Stimulated activated CD4-positive, alpha-beta T cell treated with anti-CD3 and anti-CD28 coated beads, Interleukin-12 subunit alpha, Interleukin-12 subunit beta, amount 100 ng/mL, for 24 hours (primary cell): ENCODE measurements at places on chromosomes 12 and 14.
A peak's percentile ranks its signal among the peaks of the same experiment; 100 is the strongest.

DNA sequence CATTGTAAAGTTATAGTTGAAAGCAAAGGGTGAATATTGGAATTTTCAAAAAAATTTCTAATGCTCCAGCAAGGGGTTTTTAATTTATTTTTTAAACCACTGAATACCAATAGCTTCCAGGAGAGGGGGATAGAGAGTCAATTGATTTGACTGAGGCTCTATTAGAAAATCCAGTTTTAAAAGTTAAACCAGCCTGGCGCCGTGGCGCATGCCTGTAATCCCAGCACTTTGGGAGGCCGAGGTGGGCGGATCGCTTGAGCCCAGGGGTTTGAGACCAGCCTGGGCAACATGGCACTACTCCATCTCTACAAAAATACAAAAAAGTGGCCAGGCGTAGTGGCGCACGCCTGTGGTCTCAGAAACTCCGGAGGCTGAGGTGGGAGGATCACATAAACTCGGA lies 150.1 kb downstream of the SLC38A4 start:
- DNase-seq: no peak

DNA sequence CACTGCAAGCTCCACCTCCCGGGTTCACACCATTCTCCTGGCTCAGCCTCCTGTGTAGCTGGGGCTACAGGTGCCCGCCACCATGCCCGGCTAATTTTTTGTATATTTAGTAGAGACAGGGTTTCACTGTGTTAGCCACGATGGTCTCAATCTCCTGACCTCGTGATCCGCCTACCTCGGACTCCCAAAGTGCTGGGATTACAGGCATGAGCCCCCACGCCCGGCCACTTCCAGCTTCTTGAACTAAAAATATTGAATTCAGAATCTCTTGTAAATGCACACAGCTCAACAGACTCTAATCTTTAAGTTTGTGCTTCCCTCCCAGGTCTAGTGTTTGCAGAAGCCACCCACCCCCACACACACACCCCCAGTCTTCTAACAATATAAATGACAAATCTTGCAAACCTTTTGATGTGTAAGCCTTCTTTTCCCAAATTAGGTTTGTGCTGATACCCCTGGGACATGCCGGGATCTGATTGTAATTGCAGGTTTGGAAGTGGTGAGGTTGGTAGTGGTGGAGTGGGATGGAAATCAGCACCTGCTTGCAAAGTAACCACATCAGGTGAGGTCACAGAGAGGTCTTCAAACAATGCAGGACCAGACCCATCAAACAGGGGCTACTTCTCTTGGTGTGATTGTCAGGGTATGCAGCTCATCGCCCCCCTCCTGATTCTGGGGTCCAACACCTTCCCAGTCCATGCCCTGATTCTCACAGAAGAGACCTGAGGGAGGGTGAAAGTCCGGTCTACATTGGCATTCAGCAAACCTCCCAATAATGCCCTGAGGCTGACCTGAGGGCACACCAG lies 51.4 kb upstream of the GPR132 start:
- no peak for DNase-seq

- DNase-seq: no peak
These were observed 2.3 kb downstream of the DLK1 start for GRCh38 chr14:100728962-100729361.

GRCh38 chr14:22164616-22165015 lies 424.4 kb downstream of the DAD1 start:
- DNase-seq: no peak

DNA sequence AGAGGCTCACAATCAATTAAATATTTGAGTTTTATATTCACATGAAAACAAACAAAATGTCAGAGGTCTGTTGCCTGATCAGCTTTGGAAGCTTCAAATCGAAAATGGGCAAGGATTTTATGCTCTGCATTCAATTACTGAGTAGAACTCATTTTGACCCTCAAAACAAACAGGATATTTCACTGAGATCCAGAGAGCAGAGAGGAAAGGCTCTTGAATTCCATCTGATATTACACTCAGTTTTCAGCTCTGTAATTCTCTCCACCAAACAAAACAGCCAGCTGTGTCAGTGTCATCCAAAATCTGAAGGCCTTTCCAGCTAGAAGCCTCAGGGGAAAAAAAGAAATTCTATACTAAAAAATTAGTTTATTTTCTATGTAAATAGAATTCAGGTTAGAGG lies 128.6 kb upstream of the FLRT2 start:
- no peak for DNase-seq

- DNase-seq: no peak
These were observed 7.4 kb downstream of the LRP1-AS start for GRCh38 chr12:57139796-57140649.

GRCh38 chr14:21097636-21098075 lies 799 bp downstream of the ZNF219 start:
- no peak for DNase-seq

GRCh38 chr12:107364875-107365518 lies 271.6 kb upstream of the CRY1 start:
- no peak for DNase-seq

DNA sequence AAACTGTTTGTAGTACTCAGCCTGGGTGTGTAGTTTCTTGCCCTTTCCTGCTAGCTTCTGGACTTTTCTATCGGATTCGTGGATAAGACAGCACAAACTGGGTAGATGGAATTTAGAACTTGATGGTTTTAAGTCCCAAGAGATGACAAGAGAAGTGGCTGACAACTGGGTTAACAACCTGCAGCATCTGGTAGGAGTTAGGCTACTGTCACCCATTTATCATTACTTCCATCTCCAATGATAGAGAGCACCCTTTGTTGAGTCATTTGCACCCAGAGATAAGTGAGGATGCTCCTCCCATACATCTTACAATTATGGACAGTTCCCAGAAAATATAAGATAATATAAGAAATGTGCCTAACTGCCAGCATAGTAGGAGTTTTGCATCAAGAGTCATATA lies 50.2 kb upstream of the FLRT2 start:
- DNase-seq: no peak

- no peak for DNase-seq
These were observed 32.9 kb upstream of the SYCP3 start for GRCh38 chr12:101772012-101772775.

GRCh38 chr12:93880853-93881522 lies 203.8 kb downstream of the CRADD start:
- no peak for DNase-seq

DNA sequence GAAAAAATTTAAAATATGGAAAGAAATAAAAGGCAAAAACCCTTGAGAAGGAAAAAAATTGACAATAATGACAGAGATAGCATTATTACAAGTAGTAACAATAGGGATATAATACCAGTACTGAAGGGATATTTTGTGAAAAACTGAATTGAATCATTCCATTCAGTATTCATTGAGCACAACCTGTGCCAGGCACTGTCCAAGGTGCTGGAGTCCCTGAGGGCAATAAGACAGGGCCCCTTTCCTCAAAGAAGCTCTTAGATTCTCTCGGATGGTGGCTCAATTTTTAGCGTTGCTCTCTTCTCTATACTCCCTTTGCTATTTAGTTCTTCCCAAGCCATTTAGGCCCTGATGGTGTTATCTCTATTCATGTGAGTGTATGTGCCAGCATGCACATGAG lies 34.3 kb upstream of the GAS2L3 start:
- no peak for DNase-seq

- no peak for DNase-seq
These were observed 23.3 kb downstream of the GABARAPL1 start for GRCh38 chr12:10235761-10236631.

GRCh38 chr14:68182492-68182891 lies 362.9 kb downstream of the RAD51B start:
- peak; percentile 2 for DNase-seq

GRCh38 chr14:20469890-20470602 lies 840 bp downstream of the PNP start:
- peak; percentile 55 for DNase-seq
